GM23248 (cell line): ENCODE measurements at places on chromosomes 12 and 14.

DNA sequence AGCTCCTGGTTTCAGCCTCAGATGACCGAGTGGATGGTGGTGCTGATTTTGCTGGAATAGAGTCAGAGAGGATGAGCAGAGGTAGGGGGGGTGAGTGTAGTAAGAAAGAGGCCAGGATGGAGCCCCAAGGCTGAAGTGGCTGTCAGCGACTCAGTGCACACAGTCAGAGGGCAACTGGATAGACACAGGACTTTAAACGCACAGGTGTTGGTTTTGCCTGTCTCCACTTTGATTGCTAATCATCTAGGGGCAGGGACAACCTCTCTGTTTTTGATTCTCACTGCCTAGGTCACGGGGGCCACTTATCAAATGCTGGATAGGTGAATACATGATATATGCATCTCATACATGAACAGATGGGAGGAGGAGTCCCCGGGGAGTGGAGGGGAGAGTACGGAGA, 99.5 kb downstream of the EGLN3 start:
- no peak for DNase-seq
- H3K4me1 ChIP-seq: peaks cover 4% of the 10 kb centered on the region; the same call in 1 of the 2 replicates
- H3K27me3 ChIP-seq: peaks cover 43% of the 10 kb centered on the region

GRCh38 chr12:38424436-38424835, 107.9 kb downstream of the ALG10B start:
- no peak overlapping the region for H3K4me3 ChIP-seq
- no peaks in the 10 kb centered on the region for H3K4me1 ChIP-seq
- no peak for DNase-seq

DNA sequence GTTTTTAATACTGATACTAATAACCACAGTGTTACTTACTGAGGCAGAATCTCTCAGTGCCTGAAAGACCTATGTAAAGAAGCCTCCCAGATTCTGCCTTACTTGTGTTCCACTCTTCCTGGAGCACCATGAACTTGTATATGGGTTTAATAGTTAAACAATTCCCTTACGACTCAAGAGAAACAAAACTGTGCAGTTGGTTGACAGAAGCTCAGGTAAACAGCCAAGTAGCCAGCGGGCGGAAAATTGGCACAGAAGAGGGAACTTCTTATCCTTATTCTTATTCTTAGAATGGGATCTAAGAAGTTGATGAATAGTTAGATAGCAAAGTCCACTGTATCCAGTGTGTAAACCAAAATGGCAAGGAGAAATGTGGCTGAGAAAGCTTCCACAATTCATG, 22.7 kb upstream of the MAGOHB start:
- no peak for DNase-seq
- H3K27ac ChIP-seq: no peak overlapping the region
- H3K27me3 ChIP-seq: no peaks in the 10 kb centered on the region
- H3K4me1 ChIP-seq: peaks cover 39% of the 10 kb centered on the region
- no peak overlapping the region for H3K4me3 ChIP-seq

- peaks cover 30% of the 10 kb centered on the region for H3K4me1 ChIP-seq
- DNase-seq: no peak
- H3K27me3 ChIP-seq: no peaks in the 10 kb centered on the region
- H3K27ac ChIP-seq: no peak overlapping the region
- no peak overlapping the region for H3K4me3 ChIP-seq
Measured at GRCh38 chr12:22653791-22654190, 28.8 kb downstream of the ETNK1 start.
